ENCODE measurements at places on chromosomes 5 and 9.

DNA sequence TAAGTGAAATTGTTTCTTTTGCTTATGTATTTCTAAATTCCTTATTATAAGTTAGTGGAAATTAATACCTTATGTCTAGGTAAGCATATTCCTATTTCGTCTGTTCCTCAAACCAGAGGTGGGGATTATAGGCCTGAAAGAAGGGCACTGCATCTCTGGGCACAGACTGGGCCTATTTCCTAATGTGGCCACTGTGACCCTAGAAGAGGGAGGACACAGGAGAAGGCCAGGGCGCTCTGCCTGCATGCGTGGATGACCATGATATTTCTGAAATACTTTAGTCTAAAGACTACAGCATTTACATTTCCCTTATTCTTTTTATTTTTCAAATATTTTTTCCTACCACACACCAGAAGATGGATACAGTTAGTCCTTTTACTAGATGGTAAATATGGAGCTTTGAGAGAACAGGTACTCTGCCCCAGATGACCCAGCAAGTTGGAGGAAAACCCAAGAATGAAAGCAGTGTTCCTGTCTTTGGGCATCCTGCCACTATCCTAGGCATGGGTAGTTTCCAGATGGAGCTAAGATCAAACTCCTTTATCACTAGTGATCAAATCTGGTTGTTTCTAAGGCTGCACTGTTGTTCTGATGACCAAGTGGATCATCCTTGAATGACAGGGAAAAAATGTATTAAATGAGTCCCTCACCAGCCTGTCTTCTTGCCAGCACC, 27.8 kb downstream of the RUSC2 start:
- no peak for DNase-seq

- no peak for DNase-seq
Measured at GRCh38 chr5:34582371-34582770, 73.8 kb upstream of the RAI14 start.

DNA sequence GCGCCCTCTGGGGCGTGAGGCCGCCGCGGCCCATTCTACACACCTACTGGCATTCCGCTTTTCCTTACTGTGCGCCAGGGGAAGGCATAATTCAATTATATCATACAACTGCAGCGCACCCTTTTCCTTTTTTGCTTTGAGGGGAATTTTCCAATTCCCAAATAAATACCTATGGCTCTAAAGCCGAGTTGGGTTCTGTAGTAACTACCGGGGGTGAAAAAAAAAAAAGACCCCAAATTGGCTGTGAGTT, 34.1 kb upstream of the NFIB start:
- no peak for DNase-seq

DNA sequence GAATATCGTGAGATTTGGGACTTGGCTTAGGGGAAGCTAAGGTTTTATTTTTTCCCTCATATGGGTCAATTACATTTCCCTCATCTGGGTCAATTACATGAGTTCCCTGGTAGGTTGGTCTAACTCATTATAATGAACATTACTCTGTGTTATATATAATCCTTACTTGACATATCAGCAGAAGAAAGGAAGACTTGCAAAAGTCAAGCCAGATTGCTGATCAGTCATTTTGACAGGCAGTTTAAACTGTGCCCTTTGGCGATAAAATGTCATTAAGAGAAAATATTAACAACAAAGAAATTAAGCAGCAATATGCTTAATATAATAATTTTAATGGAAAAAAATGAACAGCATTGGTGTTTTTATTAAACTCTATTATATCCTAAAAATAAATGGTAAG, 23.1 kb upstream of the TRPM3 start:
- no peak for DNase-seq

GRCh38 chr5:149886060-149886459, 58.5 kb downstream of the PDE6A start:
- DNase-seq = no peak

- no peak for DNase-seq
Measured at GRCh38 chr5:150538007-150538917, 30.3 kb downstream of the NDST1 start.

All from RWPE1 (cell line).